ENCODE measurements at places on chromosomes 2 and 18.

DNA sequence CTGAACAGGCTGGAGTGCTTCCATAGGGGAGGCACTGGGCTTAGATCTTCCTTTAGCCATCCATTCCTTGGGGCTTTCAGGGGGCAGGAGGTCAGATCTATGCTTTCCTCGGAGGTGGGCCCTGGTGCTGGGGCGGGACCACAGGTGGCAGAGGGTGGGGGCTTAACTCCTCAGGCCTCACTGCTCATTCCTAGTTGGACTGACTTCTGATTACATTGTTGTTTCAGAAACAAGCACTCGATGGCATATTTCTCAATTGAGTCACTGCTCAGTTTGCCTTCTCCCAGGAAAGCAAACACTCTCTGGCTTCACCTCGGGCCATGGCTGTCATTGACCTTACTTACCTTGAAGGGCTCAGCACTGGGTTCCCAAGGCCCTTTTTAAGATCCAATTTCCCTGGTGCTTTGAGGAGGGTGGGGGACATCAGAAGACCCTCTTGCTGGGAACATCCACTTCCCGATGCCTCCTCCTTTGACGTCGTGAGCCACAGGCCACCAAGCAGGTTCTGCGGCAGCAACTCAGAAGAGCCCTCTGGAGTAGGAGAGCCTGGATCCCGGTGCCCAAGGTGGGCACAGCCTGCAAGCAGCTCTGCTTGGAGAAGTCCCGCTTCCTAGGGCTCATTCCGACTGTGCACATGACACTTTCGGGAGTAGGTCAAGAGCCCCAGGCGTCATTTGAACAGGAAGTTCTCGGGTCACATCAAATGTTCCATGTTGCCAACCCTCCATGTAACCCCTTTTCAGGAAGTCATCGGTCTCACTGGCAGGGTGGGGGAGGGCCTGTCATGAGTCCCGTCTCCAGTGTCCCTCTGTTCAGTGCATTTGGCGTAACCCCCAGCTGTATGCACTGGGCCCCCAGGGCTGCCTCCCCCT, 40.6 kb downstream of the SDC1 start:
- DNase-seq = no peak

DNA sequence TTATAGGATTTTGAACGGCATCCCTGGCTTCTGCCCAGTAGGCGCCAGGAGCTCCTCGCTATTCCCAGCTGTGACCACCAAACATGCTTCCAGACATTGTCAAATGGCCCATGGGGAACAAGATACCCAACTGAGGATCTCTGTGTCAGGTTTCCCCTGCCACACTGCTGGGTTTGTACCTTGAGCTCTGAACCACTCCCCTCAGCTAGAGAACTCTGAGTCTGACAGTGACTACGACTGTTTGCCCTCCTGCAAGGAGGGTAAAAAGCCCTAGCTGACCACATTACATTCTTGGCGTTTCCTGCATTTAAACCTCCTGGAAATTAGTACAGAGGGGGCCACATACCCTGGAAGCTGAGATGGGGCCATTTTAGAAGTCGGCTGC, 12.4 kb downstream of the LRRFIP1 start:
- DNase-seq = no peak

DNA sequence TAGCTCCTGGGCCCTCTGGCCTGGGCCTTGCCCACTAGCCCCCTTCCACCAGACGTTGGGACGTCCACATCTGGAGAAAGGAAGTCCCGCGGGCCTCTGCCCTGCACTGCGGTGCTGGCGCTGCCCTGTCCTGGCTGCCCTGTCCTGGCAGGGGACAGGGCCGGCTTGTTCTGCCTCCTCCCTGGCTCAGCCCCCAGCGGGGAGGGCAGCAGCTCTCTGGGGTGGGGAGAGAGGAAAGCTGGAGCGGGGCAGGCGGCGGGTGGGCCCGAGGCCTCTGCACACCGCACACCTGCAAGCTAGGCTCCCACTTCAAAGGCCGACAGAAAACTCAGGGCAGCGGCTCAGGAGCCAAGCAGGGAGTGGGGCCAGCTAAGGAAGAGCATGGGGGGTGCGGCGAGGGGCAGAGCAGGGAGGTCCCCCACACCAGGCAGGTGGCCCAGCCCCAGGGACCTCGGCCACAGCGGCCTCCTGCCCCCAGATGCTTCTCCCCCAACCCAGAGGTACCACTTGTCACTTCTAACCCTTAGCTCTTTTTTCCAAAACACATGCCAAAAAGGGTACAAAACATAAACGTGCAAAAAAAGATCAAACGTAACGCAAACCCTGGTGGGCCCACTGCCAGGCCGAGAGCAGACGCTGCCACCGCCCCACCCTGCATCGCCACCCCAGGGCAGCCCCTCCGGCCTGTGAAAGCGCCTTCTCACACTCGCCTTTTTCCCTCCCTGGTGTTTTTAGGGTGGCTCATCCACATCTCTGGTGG, 13.5 kb downstream of the SNED1 start:
- no peak for DNase-seq

- no peak for DNase-seq
Measured at GRCh38 chr2:5473635-5474034, 218.5 kb upstream of the SOX11 start.

- DNase-seq = no peak
Measured at GRCh38 chr2:172336681-172337080, 90.7 kb upstream of the ITGA6 start.

- DNase-seq = no peak
Measured at GRCh38 chr2:232528746-232529460, 2.9 kb downstream of the CHRND start.

DNA sequence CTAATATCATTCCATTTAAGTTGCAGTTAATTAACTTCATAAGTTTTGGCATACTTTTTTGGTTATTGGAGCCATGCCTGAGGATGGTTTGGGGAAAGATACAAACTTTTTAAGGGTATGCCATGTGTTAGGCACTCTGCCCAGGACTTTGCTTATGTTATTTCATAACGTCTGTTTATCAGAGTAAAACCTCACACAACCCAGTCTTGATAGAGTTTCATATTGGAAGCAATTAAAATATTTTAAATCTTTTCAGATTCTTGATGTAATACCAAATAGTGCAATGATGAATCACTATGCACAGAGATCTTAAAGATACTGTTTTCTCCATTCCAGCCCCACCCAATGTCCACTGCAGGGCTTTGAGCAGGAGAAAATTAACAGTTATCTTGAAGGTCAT, 529.1 kb upstream of the HNMT start:
- DNase-seq = no peak

GRCh38 chr2:234701421-234701820, 204.5 kb upstream of the ARL4C start:
- DNase-seq = no peak

- DNase-seq = no peak
Measured at GRCh38 chr2:144020047-144020446, 499.9 kb downstream of the ZEB2 start.

- DNase-seq = no peak
Measured at GRCh38 chr2:223465793-223466192, 136.4 kb downstream of the SCG2 start.

DNA sequence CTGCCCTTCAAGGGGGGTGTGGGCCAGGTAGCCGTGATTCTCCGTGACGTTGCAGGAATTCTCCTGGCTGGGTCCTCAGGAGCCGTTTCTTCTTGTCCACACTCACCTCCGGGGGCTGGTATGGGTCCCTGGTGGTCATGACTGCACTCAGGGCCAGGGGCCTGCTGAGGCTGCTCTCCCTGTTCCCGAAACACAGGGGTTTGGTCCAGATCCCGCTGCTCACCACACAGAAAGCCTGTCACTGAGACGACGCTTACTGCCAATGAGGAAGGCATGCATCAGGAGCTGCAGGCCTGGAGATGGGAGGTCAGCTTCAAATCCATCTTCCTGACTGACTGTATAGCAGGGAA, 160.7 kb downstream of the RTP5 start:
- no peak for DNase-seq

- no peak for DNase-seq
Measured at GRCh38 chr2:52676056-52676455, 1091.5 kb upstream of the CHAC2 start.

- no peak for DNase-seq
Measured at GRCh38 chr2:186460465-186460864, 25.6 kb upstream of the ZC3H15 start.
